HT-29 (cell line): ENCODE measurements at places on chromosomes 5 and 9. TPM values are rescaled to one million over a fixed set of nuclear protein-coding genes. Genes with fewer than 3 reads are reported as not detected.

DNA sequence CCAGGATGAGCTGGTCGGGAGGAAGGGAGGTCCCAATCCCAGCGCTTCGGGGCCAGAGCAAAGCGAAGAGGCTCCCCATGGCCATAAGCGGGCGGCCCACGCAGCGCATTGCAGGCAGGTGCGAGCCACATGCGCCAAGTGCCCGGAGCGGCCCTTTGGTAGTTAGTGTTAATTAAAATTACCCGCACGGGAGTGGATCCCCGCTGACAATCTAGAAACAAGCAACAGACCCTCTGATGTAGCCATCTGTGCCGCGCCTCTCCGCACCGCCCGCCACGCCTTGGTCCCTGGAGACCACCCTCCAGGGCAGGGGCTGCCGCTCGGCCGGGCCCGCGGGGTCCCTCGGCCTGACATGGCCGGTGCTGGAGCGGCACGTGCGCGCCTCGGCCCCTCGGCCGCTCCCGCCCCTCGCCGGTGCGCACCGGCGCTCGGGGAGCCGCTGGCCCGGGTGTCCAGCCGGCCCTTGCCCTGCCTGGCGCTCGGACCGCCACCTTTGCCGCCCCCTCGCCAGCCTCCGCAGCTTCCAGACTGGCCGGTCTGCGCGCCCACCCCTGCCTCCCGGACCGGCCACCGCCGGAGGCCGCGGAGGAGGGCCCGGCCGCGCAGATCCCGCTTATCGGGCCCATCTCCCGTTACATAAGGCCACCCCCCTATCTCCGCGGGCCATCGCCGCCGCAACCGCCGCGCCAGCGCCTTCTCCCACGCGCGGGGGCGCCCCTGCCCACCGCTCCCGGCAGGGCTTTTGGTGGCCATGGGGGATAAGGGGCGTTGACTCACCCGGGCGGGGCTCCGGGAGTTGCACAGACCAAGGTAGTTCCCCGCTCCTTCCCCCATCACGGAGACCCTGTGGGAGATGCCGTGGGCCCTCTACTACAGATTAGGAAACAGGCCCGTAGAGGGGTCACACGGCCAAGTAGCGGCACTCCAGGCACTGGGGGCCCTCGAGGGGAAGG lies 1.9 kb upstream of the IL13 start:
- DNase-seq, result no peak

DNA sequence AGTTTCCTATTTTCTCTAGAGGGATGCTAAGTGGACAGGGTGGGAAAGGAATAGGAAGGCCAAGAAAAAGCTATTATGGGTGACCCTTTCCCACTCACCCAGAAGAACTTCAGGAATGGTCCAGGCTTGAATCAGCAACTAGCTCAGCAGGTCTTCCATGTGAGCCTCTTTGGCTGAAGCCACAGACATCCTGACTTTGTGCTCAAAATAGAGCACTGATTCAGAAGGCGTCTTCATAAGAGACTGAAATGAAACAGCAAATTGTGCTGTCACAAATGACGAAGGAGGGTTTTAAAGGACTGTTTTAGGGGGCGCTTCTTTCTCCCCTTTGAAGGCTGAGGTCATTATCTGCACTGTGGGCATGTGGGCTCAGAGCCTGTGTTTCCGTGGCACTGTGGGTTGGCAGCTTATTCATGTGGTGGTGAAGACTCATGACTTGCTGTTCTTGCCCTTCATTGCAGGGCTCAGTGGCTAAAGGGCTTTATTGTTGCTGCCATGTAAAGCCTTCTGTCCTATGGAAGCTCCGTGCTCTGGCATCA lies 65.8 kb upstream of the NFIL3 start:
- DNase-seq, result no peak

GRCh38 chr5:80206282-80206681 lies 49.6 kb downstream of the SERINC5 start:
- DNase-seq, result no peak

DOLPP1 gene
- total RNA-seq, result 45.4 and 50.8 TPM in 2 replicates

ELAVL2 gene
- not detected in 2 replicates for total RNA-seq

CNTNAP3B gene
- 1.0 and 1.3 TPM in 2 replicates for total RNA-seq
